GM23248 (cell line): ENCODE measurements at places on chromosomes 11 and 22.

- no peak for DNase-seq
These were observed 44.4 kb downstream of the AHNAK start for GRCh38 chr11:62502030-62502730.

GRCh38 chr22:23824476-23825245, 14.1 kb downstream of the DERL3 start:
- DNase-seq = no peak

- DNase-seq = no peak
These were observed 31.3 kb downstream of the LRRC74B start for GRCh38 chr22:21076912-21077625.

- no peak for DNase-seq
These were observed 138.4 kb downstream of the BRD1 start for GRCh38 chr22:49689255-49689770.

- DNase-seq = no peak
These were observed 42.9 kb downstream of the TECTA start for GRCh38 chr11:121143921-121144320.

DNA sequence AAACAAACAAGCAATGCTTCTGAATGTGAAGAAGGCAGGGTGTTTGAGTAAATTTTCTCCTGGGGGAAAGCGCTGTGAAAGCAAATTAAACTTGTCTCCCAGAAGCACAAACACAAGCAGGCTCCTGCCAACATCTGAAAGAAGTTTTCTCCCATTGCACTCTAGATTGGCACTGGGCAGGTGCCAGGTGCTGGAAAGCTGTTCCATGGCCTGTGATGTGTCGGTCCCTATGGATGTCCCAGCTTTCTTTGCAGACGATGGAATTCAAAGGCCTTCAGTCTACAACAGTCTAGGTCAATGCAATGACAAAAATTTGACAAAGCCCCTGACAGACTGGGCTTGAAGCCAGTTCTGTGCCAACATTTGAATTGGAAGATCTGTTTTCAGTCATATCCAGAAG, 246.1 kb upstream of the NARS2 start:
- no peak for DNase-seq
